ENCODE measurements at places on chromosomes 4 and X.

GRCh38 chrX:128518508-128518907, 466.3 kb upstream of the ACTRT1 start:
- DNase-seq, result no peak

DNA sequence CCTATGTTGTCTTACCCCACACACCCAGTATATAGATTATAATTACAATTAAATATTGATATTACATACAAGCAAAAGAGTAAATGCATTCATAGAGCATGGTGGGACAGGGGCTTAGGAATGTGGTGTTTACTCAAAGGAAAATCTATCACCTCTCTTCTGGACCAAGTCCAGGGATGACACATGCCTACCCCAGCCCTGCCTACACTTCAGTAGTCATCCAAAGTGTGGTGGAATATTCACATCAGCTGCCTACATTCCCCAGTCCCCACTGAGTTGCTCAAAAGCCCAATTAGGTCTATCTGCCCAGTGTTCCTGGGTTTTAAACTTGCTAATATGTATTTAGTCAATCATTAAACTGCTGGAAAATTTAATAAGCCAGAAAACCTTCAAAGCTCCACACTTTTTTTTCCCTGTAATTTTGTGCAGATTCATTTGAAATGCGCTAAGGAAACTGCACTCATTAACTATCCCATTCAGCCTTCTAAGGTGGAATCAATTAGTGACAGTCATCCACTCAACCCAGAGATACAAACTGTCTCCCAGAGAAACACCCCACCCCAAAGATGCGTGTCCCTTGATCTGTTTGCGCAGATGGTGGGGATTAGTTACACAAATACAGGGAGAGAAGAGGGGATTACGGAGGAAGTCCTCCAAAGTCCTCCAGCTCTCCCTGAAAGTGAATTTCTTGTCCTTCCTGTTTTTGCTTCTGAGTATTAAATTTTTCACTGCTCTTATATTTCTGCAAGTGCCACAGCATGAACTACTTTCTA, 91.7 kb upstream of the KDR start:
- DNase-seq, result no peak

GRCh38 chrX:153944140-153944799, at the start of gene RENBP:
Gene RENBP, minus strand, starts transcription at chrX:153944643. Its CDS starts 33 bp downstream, at chrX:153944610.
- DNase-seq, result peak; percentile 70

DNA sequence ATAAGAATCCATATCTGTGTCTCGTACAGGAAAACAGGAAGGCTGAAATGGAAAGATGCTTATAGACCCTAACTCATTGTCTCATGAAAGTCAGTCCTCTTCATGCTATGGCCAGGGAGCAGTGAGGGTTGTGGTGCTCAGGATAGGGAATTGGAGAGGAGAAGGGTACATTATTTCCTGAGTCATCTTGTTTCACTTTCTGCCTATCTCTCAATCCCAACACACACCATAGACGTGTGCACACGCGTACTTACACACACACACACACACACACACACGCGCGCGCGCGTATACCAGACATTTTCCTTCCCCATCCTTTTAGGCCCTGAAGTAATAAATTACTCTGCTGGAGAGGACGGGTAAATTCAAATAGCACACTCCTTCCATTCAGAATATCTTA, 53.7 kb upstream of the PRRG3 start:
- DNase-seq, result no peak

DNA sequence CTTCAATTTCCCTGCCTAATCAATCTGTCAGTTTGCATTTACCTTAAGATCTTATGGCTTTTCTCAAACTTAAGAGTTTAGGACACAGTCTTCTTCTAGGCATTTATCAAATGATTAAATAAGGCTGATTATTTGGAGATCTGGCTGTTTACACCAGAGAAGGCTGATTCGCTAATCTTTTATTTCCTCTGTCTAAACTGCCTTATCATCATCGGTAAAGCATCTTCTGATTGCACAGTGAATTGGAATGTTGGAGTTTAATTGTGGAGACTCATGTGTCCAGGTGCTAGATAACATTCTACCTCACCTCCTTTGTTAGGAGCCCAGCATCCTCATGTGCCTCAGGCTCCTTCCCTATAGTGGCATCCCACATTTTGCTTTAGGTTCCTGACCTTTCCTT, 100.3 kb upstream of the DDIT4L start:
- no peak for DNase-seq

- DNase-seq, result peak; percentile 37
Observed at GRCh38 chr4:164731827-164732474, 22.0 kb upstream of the SMIM31 start.

DNA sequence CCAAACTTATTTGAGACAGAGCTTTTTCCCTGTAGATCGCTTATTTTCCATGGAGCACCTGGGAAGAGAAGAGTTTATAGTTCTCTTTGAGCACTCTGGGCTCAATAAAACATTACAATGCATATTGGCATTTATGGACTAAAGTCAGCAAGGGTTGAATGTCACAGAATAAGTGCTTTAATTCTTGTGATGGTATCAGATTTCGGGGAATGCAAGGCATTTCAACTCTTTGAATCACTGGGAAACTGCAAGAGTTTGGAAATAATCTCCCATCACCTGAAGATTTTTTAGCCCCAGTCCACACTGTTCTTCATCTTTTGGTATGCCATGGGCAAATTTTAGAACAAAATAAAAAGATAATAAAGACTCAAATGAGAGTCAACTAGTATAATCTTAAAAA, 111.5 kb upstream of the WDFY3 start:
- DNase-seq, result no peak

GRCh38 chr4:182758273-182758672, 158.9 kb downstream of the DCTD start:
- DNase-seq, result no peak

DNA sequence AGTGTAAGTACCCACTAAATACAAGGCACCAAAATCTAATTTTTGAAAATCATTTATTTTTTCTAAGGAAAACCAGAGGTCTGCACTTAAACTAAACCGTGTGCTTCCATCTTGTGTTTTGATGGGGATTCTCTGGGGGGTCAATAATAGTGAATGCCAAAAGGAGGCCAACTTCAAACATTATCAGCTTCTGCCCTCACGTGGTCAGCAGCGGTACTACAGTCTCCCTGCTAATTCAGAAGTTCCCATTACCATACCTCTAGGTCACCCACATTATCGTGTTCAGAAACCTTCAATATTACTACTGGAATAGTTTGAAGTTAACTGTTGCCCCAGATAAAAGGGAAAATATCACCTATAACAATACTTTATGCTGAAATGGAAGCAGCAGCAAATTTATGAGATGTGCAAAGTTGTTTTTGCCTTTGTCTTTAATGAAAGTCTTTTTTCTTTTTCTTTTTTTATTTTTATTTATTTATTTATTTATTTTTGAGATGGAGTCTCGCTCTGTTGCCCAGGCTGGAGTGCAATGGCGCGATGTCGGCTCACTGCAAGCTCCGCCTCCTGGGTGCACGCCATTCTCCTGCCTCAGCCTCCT, 17.3 kb downstream of the CTPS2 start:
- peak; percentile 46 for DNase-seq

- DNase-seq, result no peak
Observed at GRCh38 chr4:128955751-128956150, 137.6 kb downstream of the SCLT1 start.

DNA sequence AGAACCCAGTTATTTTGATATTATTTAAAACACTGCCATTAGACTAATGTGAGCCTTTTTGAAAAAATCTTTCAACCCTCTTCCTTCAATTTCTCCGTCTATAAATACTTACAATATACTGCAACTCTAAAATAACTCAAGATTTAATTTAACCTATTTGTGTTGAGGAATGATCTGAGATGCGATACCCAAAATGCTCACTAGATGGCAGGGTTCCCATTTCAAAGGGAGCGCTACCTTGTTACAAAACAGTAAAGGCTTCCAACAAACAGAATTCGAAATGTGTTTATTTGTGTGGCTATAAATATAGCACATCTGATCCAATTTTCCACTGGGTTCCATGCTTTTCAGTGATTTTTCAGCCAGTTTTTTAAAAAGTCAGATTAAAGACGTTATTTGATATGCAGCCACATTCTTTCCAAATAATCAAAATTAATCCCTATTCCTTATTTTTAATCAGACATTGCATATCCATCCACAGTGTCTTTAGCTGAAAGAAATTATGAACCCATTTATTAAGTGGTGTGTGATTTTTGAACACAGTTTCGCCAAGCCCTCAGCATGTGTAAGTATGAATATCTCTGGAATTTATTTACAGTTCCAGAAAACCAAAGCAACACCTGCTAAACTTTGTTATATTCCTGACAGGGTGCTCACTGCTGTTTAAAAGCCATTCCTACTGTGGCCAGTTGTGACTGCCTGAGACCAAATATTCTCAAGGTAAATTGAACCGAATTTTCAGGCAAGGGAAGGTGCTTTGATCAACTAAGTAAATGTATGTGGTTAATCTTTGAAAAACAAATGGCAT, 668.0 kb upstream of the LCORL start:
- peak; percentile 53 for DNase-seq

DNA sequence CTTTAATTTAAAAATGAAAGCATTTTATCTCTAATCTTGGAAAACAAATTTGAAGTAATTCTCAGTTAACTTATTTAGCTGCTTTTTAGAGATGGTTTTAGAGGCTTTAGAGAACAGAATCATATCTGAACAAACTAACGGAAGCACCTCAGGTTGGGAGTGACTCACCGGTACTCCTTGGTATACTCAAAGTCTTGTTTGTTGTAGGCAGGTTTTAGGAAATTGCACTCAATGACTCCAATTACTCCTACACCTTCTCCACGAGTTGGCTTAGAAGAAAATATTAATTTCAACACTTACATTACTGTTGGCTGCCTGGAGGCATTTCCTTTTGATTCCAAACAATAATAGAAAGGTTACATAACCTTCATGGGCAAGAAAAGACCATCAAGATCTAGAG, 23.6 kb downstream of the MORC4 start:
- no peak for DNase-seq

- peak; percentile 27 for DNase-seq
Observed at GRCh38 chr4:112766422-112766821, 129.5 kb downstream of the LARP7 start.

- DNase-seq, result no peak
Observed at GRCh38 chr4:108535757-108536156, 84.6 kb upstream of the RPL34 start.

DNA sequence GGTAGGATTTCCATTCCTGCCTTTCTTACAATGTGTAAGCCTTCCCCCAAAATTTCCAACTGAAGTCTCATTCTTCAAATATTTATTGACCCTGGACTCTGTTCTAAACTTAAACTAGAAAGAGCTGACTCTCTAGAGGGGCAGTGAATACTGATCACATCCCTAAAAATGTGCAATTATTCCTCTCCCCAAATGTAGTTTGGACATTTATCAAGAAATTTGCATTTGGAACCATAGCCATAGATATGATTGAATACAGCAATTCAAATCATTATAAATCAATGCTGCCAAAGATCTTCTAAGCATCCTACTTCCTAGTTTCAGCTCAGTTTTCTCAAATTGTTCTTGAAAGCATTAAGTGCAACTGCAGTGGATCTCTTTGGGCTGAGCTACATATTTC, 525.7 kb downstream of the RAB28 start:
- no peak for DNase-seq

- DNase-seq, result no peak
Observed at GRCh38 chr4:121139533-121140222, 24.4 kb downstream of the TNIP3 start.

DNA sequence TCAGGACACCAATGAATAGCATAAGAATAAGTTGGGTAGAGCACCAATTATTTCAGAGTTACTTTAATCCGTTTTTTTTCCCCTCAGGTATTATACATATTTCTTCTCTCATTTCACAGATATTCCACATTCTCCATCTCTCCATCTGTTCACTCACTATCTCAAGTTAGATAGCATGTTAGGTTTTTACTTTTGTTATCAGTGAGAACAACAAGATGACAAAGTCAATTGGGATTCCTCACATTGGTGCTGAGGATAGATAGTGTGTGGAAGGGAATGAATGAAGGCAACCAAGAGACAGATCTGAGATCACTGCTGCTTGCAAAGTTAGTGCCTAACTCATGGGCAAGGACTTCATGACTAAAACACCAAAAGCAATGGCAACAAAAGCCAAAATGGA, 112.0 kb upstream of the ETNPPL start:
- DNase-seq, result no peak

- DNase-seq, result no peak
Observed at GRCh38 chrX:46722742-46723568, 36.0 kb downstream of the SLC9A7 start.

DNA sequence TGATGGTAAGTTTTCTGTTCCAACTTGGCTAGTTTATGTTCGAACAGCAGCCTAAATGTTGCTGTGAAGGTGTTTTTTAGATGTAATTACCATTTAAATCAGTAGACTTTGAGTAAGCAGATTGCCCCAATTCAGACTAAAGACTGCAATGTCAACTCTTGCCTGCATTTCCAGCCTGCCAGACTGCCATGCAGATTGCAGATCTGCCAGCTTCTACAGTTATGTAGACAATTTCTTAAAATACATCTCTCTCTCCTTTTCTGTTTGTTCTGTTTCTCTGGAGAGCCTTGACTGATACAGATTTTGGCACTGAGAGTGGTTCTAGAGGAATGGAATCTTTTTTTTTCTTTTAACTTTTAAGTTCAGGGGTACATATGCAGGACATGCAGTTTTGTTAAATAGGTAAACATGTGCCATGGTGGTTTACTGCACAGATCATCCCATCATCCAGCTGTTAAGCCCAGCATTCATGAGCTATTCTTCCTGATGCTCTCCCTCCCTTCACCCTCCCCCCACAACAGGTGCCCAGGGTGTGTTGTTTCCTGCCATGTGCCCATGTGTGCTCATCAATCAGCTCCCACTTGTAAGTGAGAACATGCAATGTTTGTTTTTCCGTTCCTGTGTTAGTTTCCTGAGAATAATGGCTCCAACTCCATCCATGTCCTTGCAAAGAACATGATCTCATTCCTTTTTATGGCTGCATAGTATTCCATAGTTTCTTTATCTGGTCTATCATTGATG, 227.8 kb downstream of the CPE start:
- DNase-seq, result no peak

GRCh38 chr4:93658443-93658842, 170.1 kb upstream of the ATOH1 start:
- DNase-seq, result no peak

GRCh38 chr4:86895692-86896488, 3.7 kb upstream of the C4orf36 start:
- DNase-seq, result peak; percentile 31

- DNase-seq, result no peak
Observed at GRCh38 chr4:118923891-118924290, 35.2 kb downstream of the SYNPO2 start.

- DNase-seq, result no peak
Observed at GRCh38 chr4:81648576-81649275, 177.0 kb upstream of the RASGEF1B start.

GRCh38 chr4:20172070-20172760, 79.5 kb upstream of the SLIT2 start:
- no peak for DNase-seq

- no peak for DNase-seq
Observed at GRCh38 chrX:2187352-2188115, 313.2 kb downstream of the DHRSX start.
